NCI-H1417 (cell line): ENCODE measurements at places on chromosomes 2 and 18.

DNA sequence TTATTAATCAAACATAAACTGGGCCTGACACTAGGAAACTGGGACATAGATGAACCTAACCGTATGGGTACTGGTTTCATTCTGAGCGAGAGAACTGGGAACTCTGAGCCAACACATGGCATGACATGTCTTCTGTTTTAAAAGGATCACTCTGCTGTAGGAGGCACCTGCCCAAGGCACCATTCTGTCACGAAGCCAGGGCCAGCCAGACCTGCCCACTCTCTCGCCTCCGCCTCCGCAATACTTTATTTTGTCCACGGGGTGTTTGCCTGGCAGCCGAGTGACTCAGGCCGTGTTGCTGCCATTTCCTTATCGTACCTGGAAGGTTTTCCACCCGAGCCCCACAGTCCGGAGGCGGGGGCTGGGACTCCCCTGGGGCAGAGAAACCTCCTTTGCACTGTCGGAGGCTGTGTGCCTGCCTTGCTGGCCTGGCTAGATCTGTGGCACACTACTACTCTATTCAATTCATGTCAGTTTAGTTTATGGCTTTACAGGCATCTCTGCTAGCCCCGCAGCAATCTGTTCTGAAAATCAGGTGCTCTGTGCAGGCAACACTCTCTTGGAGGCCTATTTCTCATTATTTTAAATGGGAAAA lies 120.4 kb upstream of the ACKR3 start:
- no peak for DNase-seq

- no peak for DNase-seq
Measured at GRCh38 chr2:62382122-62382521, 123.9 kb downstream of the TMEM17 start.

GRCh38 chr2:37641582-37642171 lies 29.8 kb downstream of the CDC42EP3 start:
- no peak for DNase-seq

DNA sequence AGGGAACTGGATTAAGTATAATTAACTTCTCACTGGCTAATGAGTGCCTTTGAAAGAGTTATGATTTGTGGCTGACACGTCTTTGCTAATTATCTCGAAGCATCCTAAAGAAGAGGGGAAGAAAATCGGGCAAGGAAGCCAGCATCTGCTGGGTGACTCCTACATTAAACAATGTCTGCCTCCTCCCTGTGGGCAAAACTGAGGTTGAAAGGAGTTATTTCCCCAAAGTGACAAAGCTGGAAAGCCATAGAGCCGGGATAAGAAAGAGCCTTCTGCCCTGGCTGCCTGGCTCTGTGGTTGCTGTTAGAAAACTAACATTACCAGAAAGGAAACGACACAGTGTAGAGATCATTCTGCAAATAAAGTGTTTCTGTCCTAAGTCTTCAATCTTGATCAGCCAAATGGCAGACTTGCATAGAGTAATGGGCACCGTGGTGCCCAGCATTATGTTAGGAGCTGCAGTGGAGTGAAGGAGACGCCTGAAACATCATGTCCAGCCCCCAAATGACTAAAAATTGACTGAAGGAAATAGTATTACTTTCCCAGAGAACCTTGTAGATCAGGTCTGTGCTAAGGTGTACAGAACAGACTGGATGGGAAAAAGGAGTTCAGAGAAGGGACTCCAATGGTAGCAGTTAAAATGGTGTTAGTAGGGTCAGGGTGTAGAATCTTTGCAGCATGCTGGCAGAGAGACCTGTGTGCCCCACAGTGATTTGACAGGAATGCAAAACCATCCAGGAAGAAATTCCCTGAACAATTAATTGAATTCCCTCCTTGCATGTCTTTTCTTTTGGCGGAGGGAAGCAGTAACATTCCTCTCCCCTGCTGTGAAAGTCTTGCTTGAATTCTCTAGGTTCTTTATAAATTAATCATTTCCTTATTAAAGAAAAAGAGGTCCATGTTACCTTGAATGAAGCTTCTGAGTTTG lies 44.4 kb downstream of the ALPK2 start:
- DNase-seq, result peak; percentile 61

- peak; percentile 84 for DNase-seq
Measured at GRCh38 chr2:36785179-36785795, 88.8 kb downstream of the VIT start.

- peak; percentile 24 for DNase-seq
Measured at GRCh38 chr2:53442783-53443182, 324.8 kb upstream of the CHAC2 start.

DNA sequence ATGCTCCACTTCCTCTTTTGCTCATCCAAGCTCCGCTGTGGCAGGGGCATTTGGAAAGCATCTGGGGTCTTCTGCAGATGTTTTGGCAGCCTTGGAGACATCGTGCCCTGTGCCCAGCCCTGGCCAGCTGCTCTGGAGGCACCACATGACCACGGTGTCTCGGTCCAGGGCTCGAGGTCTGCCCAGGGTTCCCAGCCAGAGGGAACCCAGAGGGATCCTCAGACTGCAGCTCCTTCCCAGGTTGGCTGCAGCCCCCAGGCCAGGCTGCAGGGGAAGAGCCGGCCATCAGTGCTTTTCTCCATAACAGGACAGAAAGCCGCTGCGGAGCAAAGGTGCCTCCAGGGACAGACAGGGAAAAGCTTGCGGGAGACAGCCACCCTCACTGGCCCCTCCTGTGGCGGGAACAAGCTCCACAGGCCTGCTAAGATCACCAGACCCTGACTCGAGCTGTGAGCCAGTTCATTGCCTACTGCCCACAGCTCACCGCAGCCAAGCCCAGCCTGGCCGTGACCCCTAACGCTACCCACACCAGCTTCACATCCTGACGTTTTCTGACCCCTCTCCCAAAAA lies 74.7 kb downstream of the SMAD7 start:
- DNase-seq, result no peak

GRCh38 chr2:195199864-195200263 lies 457.2 kb upstream of the SLC39A10 start:
- no peak for DNase-seq

DNA sequence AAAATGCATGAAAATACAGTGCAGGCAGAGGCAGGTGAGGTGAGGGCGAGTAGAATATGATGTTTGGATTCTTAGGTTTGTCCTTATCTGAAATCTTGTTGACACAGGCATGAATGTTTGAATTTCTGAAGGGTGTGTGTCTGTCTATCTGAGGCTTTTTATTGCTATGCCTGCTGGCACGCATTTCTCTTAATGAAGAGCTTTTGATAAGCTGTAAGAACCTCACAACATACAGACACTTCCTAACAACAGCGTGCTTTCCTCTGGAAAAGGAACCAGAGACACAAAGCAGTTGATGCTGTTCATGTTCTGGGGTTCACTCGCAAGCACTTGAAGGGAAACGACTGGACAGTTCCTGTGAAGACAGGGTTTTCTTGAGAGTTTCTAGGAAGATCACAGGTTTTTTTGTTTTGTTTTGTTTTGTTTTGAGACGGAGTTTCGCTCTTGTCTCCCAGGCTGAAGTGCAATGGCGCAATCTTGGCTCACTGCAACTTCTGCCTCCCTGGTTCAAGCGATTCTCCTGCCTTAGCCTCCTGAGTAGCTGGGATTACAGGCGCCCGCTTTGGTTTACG lies 33.3 kb upstream of the CABLES1 start:
- no peak for DNase-seq

DNA sequence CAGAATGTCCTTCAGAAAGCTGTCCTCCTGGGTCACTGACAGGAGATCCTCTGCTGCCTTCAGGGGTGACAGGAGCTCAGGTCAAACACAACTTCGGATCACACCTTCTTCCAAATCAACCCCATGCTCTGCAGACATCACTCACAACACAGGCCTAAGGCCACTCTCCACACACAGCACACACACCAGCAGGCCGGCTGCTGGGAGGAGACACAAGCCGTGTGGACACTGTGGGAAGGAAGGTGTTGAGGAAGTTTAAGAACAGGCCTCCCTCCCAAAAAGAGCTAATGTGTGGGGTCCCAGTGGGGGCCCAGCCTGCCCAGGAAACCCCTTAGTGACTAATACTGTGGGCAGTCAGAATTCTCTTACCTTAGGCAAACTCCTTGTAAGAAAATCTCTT lies 290.3 kb upstream of the ID2 start:
- DNase-seq, result no peak

DNA sequence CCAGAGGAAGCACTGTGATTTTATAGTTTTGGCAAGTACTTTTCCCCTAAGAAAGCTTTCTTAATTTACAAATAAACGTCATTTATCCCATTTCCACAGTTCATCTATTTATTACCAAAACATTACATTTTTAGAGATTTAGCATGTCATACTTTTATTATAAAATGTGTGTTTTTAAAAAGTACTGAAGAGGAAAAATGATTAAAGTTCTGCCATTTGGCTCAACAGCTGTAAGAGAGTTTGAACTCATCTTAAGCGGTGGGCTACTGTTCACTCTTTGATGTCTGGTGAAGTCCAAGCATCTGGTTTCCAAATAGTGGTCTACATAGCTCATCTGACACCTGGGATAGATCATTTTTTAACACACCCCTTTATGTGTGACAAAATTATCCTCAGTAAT lies 51.3 kb upstream of the TANC1 start:
- no peak for DNase-seq

- no peak for DNase-seq
Measured at GRCh38 chr18:6161549-6161948, 253.2 kb downstream of the L3MBTL4 start.

DNA sequence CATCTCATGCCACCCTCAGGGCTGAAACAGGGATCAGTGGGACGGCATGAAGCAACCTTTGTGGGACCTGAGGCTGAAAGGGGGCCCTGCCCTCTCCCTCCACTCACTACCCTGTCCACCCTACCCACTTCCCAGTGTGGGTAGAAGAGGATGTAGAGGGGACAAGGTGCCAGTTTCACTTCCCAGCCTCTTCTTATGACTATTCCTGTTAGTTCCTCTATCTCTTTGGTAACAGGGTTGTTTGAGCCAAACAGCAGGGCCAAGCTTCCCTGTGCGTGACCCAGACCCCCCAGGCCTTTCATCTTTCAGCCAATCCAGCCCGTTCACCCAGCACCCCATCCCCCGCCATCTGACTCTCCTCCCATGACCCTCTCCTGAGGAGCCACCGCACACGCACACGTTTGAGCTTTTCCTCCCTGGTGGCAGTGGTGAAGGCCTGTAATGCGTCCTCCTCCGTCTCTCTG lies 82.3 kb downstream of the STPG4 start:
- no peak for DNase-seq

GRCh38 chr18:47184419-47185050 lies 8.4 kb upstream of the IER3IP1 start:
- DNase-seq, result peak; percentile 30

DNA sequence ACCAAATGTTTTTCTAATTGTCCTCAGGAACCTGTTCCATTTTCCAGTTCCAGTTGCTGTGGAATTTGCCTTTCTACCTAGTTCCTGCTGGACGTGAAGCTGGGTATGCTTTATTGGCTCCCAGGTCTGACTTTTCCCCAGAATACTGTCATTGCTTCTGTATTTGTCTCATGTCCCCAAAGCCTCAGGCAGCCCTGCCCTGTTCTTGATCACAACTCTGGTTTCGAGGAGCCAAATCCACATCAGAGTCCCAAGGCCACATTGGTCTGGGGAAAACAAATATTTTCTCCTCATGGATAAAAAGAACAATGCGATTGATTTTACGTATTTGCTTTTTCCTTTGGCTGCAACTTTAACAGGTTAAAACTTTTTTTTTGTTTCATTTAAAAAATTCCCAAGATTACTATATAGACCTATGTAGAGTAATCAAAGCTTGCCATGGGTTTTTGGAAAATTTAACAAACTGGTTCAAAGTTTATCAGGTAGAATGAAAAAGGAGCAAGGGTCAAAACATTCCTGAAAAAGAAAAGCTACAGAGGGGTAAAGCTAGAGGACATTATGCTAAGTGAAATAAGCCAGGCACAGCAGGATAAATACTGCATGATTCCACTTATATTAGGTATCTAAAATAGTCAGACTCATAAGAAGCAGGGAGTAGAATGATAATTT lies 85.2 kb downstream of the MDH1 start:
- no peak for DNase-seq

DNA sequence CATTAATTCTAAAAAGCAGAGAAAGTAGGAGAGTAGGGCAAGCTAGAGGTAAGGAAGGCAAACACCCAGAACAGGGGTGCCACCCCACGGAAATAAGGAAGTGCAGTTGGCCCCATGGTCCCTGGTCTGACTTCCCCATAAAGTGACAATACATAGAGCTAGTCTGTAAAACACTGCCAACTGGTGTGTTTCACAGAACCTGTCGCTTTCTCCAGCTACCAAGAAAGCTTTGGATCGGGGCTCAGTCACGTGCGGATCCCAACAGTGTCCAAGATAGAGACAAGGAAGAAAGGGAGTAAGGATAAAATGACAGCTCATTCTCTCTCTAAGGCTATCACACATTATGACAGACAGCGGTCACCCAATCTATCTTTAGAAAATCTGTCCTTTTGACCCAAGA lies 36.4 kb downstream of the TBC1D8 start:
- DNase-seq, result no peak

DNA sequence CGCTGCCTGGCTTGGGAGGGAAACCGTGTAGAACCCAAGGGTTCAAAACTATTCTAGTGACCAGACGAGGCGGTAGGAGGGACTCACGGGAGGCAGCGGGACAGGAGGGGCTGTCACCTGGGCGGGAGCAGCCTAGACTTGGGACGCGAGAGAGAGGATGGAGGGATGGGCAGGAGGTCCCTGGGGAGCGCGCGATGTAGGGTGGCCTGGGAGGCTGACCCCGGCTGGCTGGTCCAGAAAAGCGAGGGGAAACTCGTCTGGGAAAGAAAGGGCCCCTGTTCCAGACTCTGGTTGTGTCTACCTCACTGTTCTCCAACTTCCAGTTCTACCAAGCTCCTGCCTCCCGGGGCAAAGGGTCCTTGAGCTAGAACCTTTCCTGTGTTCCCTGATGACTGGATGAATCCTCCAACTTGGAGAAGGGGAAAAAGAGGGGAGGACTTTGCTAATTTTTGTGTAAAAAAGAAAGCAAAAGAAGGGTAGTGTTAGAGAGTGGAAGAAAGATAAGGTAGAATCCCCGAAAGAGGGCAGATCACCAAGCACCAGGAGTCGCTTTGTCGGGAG lies 1.4 kb downstream of the DOK6 start:
- DNase-seq, result no peak

DNA sequence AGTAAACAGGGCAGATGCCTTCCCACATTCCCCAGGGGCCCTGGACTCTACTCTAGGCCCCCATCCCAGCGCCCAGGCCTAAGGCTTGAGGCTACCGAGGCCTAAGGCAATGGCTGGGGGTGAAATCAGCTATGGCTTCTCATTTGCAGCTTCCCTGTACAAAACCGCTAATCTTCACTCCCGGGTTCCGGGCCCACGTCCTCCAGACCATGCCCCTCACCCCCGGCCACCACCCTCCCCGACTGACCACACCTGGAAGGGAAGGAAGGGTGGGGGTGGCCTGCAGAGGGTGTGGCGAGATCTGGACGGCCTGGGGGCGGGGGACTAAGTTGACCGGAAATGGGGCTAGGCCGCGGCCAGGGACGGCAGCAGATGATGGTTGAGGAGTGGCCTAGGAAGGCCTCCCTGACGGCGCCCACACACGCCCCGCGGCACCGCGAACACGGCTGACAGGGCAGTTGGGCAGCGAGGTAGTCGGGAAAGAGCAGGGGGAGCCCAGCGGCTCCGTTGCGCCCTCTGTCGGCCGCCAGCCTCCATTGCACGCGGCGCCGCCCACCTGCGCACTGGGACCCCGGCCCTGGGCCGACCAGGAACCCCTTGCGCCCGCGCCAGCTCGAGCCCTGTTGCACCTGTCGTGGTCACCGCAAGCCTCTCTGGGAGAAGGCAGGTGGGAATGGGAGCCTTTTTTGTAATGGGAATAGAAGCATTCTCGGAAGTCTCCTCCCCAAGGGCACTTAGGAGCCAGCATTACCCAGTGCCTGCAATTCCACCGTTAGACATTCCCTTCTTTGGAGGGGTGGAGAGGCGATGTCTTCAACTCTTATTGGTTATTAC lies 117.1 kb upstream of the STPG4 start:
- DNase-seq, result peak; percentile 76

- no peak for DNase-seq
Measured at GRCh38 chr2:95058989-95059641, 33.6 kb downstream of the MAL start.
